Left ventricle myocardium superior (tissue), 1 donor: ENCODE measurements at places on chromosomes 4 and X. TPM values are rescaled to one million over a fixed set of nuclear protein-coding genes. Genes with fewer than 3 reads are reported as not detected.

The REELD1 gene
- not detected for total RNA-seq

The SCOC gene
- 76.9 TPM for total RNA-seq

The HTR2C gene
- not detected for total RNA-seq

The RHOXF2B gene
- total RNA-seq = not detected

The COX7B2 gene
- total RNA-seq = not detected

The DRP2 gene
- 0.05 TPM for total RNA-seq

The EPGN gene
- total RNA-seq = 3.0 TPM

The PRMT9 gene
- total RNA-seq = 5.1 TPM

The CTAG1B gene
- total RNA-seq = not detected

The MCF2 gene
- total RNA-seq = 0.27 TPM

The PPP1R3F gene
- total RNA-seq = 22.1 TPM

The RNF175 gene
- 0.20 TPM for total RNA-seq

The CT55 gene
- not detected for total RNA-seq

The SORCS2 gene
- total RNA-seq = 1.5 TPM

The SMIM10L2A gene
- total RNA-seq = 2.3 TPM

The ITM2A gene
- 68.4 TPM for total RNA-seq

The TCEAL5 gene
- total RNA-seq = 0.22 TPM
